ENCODE measurements at places on chromosomes 5 and 9.

GRCh38 chr5:135162661-135163265 lies 128.7 kb upstream of the PITX1 start:
- no peak for DNase-seq

DNA sequence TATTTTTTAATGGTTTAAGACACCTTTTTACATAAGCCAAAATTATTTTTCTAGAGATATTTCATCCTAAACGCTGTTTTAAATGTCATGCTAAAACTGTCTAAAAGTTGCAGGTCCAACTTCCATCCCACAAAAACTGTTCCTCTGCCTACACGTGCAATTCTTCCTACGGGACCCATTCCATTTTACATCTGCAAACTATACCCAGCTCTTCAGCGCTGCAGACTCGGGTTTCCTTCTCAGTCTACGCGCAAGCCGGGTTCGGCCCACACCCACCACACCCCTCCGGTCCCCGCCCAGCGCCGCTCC lies 8.7 kb downstream of the RANBP6 start:
- DNase-seq, result no peak

DNA sequence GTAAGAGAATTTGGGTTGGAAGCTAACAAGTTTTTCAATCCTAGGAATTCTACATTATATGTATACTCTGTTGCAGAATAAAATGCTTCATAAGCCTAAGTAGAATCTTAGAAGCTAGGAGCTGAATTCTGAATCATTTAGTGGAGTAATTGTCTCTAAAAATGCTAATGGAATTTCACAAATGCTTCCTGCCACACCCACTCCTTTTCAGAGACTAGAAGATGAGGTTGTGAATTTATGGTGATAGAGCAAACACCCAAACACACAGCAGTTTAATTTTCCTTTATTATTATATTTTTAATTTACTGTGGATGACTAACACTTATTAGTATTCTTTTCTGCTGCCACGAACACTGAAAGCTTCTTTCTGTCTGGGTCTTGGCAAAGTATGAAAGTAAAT lies 208.0 kb upstream of the PDE4D start:
- DNase-seq, result no peak

DNA sequence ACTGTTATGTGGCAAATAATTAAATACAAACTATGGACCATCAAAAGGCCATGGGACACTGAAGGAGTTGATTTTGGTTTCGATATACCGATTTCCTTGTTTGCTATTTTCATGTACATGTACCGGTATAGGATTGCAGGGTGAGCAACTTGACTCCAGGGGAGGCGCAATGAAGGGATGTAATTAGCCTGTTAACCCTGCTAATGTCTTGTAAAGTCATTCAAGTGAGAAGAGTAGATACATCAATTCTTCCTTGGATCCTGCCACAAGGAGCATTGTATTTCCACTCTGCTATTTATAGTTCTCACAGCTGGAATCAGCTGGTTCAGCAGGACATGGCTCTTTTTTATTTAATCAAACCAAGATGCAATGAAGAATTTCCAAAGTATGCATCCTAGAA lies 102.0 kb downstream of the STK32A start:
- DNase-seq, result no peak

DNA sequence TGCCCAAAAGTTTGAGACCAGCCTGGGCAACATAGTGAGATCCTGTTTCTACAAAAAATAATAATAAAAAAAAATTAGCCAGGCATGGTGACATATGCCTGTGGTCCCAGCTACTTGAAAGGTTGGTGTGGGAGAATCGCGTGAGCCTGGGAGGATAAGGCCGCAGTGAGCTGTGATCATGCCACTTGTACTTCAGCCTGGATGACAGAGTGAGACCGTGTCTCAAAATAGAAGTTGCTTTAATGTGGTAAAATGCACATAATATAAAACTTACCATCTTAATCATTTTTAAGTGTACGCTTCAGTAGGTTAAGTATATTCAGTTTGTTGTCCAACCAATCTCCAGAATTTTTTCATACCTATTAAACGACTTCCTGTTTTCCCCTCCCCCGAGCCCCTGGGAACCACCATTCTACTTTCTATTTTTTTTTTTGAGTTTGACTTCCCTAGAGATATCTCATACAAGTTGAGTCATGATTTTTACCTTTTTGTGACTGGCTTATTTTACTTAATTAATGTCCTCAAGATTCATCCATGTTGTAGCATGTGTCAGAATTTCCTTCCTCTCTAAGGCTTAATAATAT lies 120.1 kb upstream of the POC5 start:
- DNase-seq, result no peak

DNA sequence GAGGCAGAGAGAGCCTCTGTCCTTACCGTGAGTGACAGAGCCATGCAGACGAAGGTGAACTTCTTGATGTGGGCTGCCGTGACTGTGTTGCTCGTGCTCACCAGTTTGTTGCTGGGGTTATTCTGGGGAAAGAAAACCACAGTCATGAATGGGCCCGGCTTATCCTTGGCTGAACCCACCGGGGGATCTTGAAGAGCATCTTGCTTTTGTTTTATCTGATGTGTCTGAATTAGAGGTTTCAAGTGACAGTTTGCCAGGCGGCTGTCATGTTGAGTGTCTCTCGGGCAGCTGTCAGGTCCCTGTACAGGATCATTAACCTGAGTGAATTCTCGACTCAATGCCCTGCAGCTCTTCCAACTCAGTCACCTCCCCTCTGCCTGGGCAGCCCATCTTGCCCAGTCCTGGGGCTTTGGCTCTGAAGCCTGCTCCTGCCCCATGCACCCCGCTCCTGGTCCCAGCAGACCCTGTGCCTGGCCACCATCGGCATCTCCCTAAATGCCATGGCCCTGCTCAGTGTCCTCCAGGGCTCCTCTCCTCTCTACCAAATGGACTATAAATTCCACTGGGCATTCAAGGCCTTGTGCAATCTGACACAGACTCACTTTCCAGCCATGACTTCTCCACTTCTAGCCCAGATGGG lies 77.4 kb downstream of the OTULIN start:
- no peak for DNase-seq

GRCh38 chr5:9557696-9558095 lies 11.8 kb upstream of the SEMA5A start:
- no peak for DNase-seq

DNA sequence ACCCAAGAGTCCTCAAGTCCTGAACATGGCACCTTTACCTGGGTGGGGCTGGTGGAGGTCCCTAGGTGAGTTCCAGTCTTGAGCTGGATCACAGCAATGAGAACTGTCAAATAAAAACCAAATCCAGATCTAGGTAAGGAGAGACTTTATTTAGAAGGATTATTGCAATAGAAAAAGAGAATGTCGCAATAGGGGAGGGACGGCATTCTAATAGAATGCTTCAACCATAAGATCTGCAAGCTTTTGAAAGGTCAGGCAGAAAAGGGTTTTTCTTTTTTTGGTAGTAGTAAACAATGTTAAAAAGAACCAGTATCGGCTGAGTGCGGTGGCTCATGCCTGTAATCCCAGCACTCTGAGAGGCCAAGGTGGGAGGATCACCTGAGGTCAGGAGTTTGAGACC lies 5.2 kb upstream of the GCNT1 start:
- DNase-seq, result no peak

DNA sequence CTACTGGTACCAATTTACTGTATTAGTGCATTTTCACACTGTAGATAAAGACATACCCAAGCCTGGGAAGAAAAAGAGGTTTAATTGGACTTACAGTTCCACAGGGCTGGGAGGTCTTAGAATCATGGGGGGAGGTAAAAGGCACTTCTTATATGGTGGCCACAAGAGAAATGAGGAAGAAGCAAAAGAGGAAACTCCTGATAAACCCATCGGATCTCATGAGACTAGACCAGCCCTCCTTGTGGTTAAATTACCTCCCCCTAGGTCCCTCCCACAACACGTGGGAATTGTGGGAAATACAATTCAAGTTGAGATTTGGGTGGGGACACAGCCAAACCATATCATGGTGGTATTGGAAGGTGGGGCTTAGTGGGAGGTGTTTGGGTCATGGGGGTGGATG lies 56.5 kb upstream of the SPDL1 start:
- DNase-seq, result no peak

- no peak for DNase-seq
Measured at GRCh38 chr5:179382486-179382885, 37.2 kb upstream of the ADAMTS2 start.

DNA sequence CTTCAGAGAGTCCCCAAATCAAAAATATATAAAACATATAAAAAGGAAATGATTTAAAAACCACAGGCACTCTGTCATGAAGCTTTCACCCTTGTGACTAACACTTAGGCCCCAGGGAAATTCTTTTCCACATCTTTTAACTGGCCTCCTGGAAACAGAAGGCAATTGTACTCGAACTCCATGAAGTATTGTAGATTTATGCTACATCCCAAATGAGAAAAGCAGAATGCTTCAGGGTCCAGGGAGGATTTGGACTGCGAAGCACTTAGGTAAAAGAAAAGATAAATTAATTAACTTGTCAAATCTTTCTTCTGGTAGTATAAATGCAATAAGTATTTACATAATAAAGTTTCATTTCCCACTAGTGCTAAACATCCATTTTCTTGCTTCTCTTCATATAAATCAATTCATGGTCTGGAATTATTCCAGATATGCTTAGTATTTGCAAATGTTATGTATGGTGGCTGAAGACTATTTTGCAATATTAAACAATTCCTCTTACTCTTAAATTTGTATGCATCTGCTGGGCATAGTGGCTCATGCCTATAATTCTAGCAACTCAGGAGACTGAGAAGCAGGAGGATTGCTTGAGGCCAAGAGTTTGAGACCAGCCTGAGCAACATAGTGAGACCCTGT lies 64.9 kb upstream of the ELL2 start:
- DNase-seq, result no peak

Measured in stimulated activated CD8-positive, alpha-beta memory T cell treated with anti-CD3 and anti-CD28 coated beads, Interleukin-15, amount 100 ng/mL, for 24 hours (primary cell).